NCI-H1105 treated with DMSO at 0.1 percent for 48 hours (cell line): ENCODE measurements at places on chromosomes 16 and 17.
A peak's percentile ranks its signal among the peaks of the same experiment; 100 is the strongest.

DNA sequence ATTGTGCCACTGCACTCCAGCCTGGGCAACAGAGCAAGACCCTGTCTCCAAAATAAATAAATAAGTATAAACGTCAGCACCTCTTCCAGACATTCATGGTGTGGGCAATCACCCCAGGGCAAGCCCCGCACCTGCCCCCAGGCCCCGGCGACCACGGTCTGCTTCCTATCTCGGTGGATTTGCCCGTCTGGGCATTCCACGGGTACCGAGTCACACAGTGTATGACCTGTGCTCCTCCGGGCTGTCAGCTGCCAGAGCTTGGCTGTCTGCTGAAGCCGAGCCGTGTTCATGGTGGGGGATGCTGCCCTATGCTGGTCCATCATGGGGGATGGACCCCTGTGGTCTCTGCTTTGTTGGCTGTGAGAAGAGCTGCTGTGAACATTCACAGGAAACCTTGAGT lies 15.4 kb downstream of the CYBC1 start:
- DNase-seq: no peak

- no peak for DNase-seq
Measured at GRCh38 chr17:59141860-59142259, 13.1 kb downstream of the SKA2 start.

- no peak for DNase-seq
Measured at GRCh38 chr17:17671369-17672129, 9.7 kb upstream of the RAI1 start.

- no peak for DNase-seq
Measured at GRCh38 chr17:28702752-28703150, 8.9 kb downstream of the PROCA1 start.

DNA sequence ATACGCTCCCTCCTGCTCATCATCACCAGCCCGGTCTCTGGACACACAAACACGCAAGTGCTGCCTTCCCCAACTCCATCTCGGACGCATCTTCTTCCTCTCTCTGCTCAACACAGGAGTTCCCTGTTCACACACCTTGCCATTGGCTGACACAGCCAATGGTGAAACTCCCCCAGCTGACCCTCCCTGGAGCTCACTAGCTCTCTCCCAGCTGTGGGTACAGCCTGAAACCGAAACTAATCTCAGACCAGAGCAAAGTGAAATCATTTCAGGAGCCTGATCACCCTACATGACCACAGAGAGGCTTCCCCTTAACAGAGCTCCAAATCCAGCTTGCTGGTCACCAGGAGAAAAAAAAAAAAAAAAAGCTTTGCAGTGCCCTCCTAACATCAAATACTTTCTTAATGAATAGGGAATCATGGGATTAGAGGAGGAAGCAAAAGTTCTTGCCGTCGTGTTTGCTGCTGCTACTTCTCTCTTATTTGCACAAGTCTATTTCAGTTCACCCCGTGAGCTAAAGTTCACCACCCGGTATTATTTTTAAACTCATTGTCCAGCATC lies 8.3 kb downstream of the CUEDC1 start:
- DNase-seq: peak; percentile 47

- no peak for DNase-seq
Measured at GRCh38 chr17:1216217-1217088, 36.7 kb upstream of the ABR start.
